Renal cortical epithelial cell (primary cell): ENCODE measurements at places on chromosomes 5 and 9. TPM values are rescaled to one million over a fixed set of nuclear protein-coding genes. Genes with fewer than 3 reads are reported as not detected.

DNA sequence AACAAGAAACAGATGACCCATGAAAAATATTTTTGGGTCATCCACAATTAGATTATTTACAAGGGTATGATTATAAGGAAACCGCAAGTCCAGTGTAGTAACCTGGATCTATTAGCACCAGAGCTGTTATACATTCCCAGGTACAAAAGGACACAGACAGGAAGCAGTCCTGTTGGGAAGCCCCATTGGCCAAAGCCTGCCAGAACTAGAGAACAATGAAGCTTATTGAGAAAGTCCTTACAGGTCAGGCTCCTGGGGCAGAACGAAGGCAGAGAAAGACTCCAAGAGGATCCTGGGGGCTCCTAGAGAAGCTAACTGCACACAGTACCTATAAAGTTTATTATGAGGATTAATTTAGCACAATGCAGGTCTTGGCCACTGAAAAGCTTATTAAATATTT is 169.9 kb downstream of the PARP8 start:
- no peak for DNase-seq

DNA sequence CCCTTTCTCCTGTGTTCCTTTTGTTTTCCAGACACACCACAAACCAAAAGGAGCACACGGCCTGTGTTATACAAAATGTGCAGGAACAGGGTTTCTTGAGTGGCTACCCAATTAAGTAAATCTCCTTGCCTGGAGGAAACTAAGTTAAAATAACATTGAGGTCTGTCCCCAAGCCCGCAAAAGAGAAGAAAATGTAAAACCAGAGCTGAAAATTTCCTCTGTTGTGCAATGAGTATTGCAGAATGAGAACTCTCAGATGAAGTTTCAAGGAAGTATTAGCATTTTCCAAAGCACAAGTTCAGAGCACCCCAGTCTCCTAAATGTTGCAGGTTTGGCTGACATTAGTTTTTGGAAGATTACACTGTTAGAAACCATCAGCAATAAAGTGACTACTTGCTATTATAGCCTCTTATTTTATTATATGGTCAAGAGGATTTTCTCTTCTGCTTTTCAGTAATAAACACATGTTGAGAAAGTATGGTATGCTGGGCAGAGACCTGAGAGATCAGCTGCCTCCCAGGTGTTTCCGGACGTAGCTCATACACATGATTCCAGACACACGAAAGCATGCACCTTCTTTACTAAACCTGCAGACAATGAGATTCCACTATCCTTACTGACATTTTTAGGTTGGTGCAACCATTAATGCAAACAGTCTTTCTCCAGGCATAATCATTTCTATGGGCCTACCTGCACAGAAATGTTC is 161.3 kb downstream of the SNCAIP start:
- DNase-seq, result peak; percentile 74

- DNase-seq, result no peak
These were observed 182.2 kb downstream of the TRIO start for GRCh38 chr5:14325369-14325768.

- no peak for DNase-seq
These were observed 337.9 kb downstream of the IRX1 start for GRCh38 chr5:3933536-3933935.

DNA sequence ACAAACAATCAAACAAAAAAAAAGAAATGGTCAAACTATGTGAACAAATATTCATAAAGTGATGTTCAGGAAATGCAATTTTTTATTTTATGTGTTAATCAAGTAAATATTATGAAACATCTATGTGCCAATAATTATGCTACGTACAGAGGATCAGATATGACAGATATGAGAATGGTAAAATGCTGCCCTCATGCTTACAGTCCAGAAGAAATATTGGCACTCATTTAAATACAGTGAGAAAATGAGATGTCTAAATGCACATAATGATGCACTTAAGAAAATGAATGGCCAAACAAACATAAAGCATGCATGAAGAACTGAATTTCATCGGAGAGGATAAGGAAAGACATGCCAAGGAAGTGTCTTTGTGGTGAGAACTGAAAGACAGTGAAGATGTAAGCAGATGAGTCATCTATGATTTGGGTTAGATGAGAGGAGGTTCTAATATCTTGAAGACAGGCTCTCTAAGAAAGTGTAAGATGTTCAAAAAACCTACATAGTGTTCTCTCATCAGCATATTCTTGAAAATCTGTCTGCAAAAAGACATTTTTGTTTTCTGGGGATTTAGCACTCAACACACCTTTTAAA is 1231.1 kb upstream of the ACO1 start:
- no peak for DNase-seq

GRCh38 chr5:142096382-142096781 is 12.2 kb upstream of the NDFIP1 start:
- DNase-seq, result no peak

DNA sequence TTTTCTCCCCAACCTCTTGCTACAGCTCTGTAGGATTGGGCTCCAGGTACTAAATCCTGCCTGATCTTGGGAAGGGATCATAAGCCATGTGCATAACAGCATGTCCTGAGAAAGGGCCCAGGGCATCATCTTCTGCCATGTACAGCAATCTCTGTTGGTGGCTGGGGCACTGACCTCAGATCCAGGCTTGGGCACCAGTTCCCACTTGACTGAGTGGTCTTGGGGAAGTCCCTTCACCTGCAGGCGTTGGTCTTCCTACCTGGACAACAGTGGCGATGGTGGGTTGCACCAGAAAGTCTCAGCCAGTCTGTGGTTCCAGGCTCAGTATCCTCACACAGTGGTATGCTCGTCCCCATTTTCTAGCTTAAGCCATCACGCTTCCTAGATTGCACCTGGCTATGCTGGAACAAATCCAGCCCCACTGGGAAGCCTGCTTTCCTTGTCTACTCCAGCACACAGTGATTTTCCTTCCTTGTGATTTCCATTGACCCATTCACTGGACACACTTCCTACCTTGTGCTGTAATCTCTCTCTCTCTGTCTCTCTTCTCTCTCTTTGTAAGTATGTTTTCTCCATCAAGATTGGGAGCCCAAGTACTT is 121.7 kb upstream of the PITX1 start:
- DNase-seq, result no peak

GRCh38 chr9:114958021-114958843 is 27.8 kb upstream of the TNFSF8 start:
- DNase-seq, result no peak

DNA sequence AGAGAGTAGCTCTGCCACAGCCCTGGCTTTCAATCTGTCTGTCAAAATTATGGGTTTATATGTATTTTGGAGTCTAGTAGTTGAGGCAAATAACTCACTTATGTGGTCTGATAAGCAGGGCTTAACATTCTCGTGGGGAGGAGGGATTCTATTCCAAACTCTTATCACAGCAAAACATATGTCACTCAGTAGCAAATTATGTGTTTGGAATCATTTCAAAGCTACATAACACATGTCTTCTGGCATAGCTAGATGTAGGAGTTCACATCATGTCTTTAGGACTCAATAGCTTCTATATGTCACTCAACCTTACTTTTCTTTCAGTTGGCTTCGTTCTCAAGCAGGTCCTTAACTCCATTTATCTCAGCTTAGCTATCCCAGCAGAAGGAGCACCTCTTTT is 144.5 kb upstream of the SEMA6A start:
- DNase-seq, result no peak

DNA sequence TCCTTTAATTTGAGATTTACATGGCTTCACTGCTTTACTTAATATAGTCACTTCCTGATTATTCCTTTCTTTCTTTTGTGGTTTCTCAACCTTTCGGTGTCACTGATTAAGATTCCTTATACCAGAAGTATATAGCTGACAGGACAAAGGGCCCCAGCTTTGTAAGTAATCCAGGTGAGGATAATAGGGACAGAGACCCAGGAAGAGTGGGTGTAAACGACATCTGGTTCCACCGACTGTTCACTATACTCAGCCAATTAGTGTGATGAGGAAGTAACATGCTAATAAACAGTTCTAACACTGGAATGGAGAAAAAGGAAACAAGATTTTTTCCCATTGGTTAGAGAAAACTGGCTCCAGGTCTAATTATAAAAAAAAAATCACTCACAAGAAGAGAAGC is 286.3 kb upstream of the EFNA5 start:
- no peak for DNase-seq

- DNase-seq, result no peak
These were observed 782.4 kb upstream of the WWC1 start for GRCh38 chr5:167509076-167509475.

GRCh38 chr5:34923694-34924461 is 5.5 kb upstream of the DNAJC21 start:
- DNase-seq, result peak; percentile 95

GRCh38 chr5:166285361-166285760 is 2006.1 kb upstream of the WWC1 start:
- no peak for DNase-seq

Gene PRDM9
- total RNA-seq, result not detected in 2 replicates

Gene CCNI2
- total RNA-seq, result 1.1 and 2.3 TPM in 2 replicates

Gene DOCK2
- 13.5 and 56.1 TPM in 2 replicates for total RNA-seq

Gene ZNF79
- 6.6 and 14.5 TPM in 2 replicates for total RNA-seq

Gene SPATA31E1
- not detected in 2 replicates for total RNA-seq

Gene ANKRD18A
- 2.6 and 3.8 TPM in 2 replicates for total RNA-seq
